IMR-90 (cell line): ENCODE measurements at places on chromosomes 13 and 19. TPM values are rescaled to one million over a fixed set of nuclear protein-coding genes. Genes with fewer than 3 reads are reported as not detected.

DNA sequence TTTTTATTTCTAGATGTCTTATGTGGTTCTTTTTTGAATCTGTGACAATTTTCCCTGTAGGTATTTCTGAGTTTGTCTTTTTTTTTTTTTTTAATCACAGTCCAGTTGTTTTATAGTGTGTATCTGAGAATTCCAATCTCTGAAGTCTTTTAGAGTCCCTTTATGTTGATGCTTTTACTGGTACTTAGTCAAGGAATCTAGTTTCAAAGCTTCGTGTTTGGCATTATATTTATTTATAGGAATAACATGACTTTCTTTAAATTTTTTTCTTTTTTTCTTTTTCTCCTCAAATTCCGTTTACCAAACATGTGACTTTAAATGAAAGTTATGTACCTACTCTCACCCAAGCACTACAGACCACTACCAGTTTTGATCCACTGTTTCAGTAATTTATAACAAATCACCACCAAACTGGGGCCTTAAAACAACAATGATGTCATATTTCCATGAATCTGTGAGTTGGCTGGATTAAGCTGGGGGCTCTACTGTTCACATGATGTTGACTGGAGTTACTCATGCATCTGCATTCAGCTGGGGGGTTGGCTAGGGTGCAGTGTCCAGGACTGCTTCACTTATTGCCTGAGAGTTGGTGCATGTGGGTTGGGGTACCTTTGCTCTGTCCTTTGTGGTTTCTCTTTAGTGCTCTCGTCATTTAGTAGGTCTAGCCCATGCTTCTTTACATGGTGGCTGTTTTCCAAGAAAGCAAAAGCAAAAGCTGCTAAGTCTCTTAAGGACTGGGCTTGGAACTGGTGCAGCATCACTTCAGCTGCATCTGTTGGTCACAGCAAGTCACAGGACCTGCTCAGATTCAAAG lies 22.3 kb downstream of the KCTD4 start:
- DNase-seq, result peak; percentile 93

DNA sequence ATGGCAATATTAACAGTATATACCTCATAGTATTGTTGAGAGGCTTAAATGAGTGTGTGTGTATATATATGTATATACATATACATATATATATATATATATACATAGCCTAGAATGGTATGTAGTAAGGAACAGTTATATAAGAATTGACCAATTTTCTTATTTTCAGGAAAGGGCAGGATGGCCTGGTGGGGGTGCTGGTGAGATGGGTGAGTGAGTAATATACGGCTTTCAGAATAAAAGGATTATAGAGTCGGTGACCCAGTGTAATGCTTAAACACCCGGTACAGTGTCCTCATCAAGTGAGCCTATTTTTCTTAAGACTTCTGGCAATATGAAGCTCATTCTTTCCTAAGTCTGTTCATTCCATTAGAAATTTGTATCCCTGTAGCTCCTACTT lies 11.7 kb upstream of the FAM216B start:
- DNase-seq, result no peak

- DNase-seq, result no peak
Observed at GRCh38 chr13:44543369-44543768, 32.8 kb downstream of the TSC22D1 start.

GRCh38 chr19:33226550-33227241 lies 1.0 kb upstream of the SLC7A10 start:
- DNase-seq, result no peak

ANKLE1 gene
- 0.87 and 1.0 TPM in 2 replicates for polyA plus RNA-seq

DNA sequence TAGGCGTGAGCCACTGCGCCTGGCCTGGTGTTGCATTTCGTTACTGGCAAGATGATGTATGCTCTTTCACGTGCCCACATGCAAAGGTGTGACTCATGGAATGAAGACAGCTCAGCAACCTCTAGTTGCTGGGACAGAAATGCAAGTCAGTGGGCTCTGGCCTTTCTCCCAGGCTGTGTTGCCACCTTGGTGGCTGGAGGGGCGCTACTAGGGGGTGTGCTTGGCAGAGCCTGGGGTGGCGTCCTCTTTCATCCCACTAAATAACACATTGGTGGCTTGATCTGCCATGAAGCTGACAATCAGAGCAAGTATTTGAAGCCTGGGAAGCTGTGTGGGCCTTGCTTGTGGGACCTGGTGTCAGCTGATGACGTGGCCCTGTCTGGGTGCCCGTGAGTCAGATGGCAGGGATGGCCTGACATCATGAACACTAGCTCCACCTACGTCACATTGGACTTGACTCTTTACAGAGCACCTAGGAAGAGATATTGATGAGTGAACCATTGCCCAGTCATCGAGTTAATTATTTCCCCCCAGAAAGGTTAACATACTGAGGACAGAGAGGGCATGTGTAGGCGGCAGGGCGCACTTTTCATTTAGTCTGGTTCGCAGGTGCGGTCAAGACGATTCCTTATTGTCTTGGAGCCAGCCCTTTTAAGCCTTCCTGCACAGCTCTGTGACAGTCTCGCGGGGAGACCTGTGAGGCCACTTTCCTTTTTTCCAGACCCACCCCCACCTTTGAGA lies 154.2 kb downstream of the TM9SF2 start:
- peak; percentile 24 for DNase-seq

DNA sequence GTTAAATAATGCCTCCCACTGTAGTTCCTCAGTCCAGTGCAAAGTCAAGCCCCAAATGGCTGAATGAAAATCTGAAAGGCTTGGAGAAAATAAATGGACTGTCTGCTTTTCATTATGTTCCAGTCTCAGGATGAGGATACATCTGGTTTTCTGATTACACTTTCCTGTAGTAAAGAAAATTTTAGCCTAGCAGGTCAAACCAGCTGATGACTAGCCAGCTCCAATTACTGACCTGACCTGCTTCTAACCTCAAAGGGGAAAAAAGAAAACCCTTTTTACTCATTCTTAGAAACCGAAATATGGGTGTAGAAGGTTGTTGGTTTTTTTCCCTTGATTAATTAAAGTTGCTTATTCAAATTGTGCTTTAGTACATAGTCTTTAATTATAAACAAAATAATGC lies 418.4 kb downstream of the EFNB2 start:
- peak; percentile 77 for DNase-seq

DNA sequence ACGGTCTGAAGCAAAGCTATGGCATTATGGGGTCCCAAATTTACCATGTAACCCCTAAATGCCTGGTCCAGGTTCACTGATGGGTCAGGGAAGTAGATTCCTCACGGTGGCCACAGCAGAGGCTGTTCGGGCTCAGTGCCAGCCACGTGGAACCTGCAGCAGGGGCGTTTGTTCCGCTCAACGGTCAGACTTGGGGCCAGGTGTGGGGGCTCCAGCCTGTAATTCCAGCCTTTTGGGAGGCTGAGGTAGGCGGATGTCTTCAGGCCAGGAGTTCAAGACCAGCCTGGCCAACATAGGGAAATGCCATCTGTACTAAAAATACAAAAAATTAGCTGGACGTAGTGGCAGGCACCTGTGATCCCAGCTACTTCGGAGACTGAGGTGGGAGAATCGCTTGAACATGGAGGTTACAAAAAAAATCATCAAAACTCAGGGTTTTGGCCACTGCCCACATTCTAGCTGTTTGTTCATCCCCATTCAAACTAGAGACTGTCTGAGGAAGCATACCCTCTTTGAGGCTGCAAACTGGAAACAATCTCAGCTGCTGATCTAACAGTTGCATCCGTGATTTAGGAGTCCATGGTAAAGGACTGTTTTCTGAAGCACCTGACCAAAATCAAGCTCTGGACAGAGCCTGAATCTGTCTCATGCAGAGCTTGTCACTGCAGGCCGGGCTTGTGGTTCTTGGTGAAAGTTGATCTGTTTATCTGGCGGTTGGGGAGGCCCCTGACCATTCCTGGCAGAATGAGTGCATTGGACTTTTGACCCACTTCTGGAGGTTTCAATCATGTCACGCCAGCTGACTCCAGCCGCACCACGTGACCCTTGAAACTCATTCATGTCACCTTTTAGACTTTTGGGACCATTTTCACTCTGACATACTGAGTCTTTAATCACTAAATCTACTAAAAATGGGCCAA lies 30.2 kb upstream of the ZNF331 start:
- DNase-seq, result peak; percentile 41

ZNF431 gene
- 4.0 and 4.3 TPM in 2 replicates for polyA plus RNA-seq
